ENCODE measurements at places on chromosomes 2 and 18. TPM values are rescaled to one million over a fixed set of nuclear protein-coding genes. Genes with fewer than 3 reads are reported as not detected.

DNA sequence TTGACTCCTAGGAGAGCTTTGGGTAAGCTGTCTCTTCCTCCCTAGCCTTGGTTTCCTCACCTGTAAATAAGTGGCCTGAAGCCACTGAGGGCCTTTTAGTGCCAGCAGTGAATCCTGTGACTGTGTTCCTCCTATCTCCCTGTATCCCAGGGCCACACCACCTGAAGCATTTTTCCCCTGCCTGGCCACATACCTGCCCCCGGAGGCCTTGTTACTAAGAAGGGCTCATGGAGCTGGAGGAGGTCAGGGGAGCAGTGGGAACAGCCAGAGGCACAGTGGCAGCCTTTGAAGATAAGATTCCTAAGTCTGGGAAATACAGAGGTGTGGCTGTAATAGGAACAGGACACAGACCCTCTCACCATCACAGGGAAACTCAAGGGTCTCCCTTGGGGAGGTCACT, 162.4 kb downstream of the SMAD7 start:
- no peak overlapping the region for H3K4me3 ChIP-seq
- no peak overlapping the region for H3K27ac ChIP-seq
- no peaks in the 10 kb centered on the region for H3K27me3 ChIP-seq
- peaks cover 14% of the 10 kb centered on the region for H3K4me1 ChIP-seq
- no peaks in the 10 kb centered on the region for H3K36me3 ChIP-seq
- DNase-seq, result no peak

AQP12B gene
- total RNA-seq, result not detected

TSGA10 gene
- total RNA-seq, result 7.7 TPM

DNA sequence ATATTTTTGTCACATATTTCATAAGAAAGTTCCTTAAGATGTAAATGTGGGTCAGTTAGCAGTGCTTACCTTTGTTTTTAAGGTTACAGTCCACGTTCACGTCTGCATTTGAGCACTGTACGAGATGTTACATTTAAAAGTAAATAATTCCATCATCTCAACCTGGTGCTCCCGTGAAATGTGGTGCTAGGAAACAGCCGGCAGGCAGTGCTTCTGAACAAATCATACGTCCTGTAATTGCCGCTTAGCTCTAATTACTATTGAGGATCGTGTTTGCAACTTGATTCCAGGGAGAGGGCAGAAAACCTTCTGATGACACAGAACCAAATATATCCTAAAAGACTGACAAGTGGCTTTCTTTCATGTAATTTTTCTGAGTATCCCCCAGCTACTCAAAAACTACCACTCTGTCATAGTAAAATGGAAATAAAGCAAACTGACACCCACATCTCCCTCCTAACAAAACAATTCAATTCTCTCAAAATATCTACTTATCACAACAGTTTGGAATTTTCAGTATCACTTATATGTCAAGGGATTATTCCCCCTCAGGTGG, 297.8 kb upstream of the SESTD1 start:
- DNase-seq, result no peak
- H3K27me3 ChIP-seq, result no peaks in the 10 kb centered on the region
- no peaks in the 10 kb centered on the region for H3K36me3 ChIP-seq
- no peak overlapping the region for H3K4me3 ChIP-seq

GRCh38 chr18:23200756-23201155, 65.5 kb downstream of the CABLES1 start:
- DNase-seq, result no peak
- H3K27me3 ChIP-seq, result no peaks in the 10 kb centered on the region
- no peak overlapping the region for H3K27ac ChIP-seq
- H3K4me3 ChIP-seq, result no peak overlapping the region

CYRIA gene
- total RNA-seq, result not detected

DNA sequence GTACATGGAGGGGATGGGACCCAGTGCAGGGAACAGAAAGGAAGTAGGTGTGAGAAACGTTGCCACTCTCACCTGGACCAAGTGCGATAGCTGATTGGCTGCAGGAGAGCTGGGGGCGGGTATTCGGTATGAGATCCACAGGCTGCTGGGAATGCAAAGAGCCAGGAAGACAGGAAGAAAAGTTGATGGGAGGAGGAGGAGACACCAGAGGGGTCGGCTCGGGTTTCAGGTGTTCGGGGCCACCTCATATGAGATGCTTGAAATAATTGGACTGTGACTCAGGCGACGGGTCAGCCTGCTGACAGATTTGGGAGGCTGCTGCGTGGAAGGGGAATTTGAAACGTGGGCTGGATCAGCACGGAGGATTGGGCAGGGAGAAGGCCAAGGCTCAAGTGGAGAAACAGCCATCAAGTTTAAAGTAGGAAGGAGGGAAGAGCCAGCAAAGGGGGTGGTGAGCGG, 65.1 kb downstream of the MRPS9 start:
- no peaks in the 10 kb centered on the region for H3K4me1 ChIP-seq
- no peaks in the 10 kb centered on the region for H3K27me3 ChIP-seq
- H3K36me3 ChIP-seq, result peaks cover 17% of the 10 kb centered on the region

DNA sequence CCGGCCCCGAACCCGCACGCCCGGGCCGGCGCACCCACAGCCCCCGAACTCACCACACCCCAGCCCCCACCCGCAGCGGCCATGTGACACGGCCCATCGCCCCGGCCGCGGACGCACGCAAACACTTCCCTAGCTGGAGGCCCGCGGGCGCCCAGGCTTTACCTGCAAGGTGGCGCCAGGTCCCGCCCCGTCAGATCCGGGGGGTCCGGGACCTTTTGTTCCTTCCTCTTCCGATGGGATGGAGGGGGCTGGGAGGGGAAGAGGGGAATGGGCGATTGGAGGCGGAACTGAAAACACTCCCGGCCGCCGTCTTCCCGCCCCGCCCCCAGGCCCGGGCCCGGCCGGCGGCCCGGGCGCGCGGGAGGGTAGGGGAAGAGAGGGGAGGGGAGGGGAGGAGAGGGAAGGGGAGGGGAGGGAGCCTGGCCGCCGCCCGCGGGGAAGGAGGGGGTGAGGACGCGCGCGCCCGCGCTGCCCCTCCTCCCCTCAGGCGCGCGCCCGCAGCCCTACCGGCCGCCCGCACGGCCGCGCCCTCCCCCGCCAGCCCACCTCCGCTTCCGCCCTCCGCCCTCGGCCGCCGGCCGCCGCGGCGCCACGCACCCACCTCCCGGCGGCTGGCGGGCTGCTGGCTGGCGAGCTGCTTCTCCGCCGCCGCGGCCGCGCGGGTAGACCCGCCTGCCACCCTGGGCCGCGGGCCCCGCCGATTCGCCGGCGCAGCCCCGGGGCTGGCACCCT, at the start of gene SMAD2:
TSS of gene SMAD2 (minus strand) at position 461 of the 732 bp plus-strand sequence. CDS start 33,903 bp downstream, outside the sequence.
- H3K27ac ChIP-seq, result peak within 1 kb of the TSS; percentile 90
- H3K27me3 ChIP-seq, result no peaks in the 10 kb centered on the region

GRCh38 chr2:58157754-58158153, 83.4 kb downstream of the FANCL start:
- H3K27ac ChIP-seq, result no peak overlapping the region
- H3K27me3 ChIP-seq, result no peaks in the 10 kb centered on the region
- no peak overlapping the region for H3K4me3 ChIP-seq
- H3K4me1 ChIP-seq, result no peaks in the 10 kb centered on the region
- no peak for DNase-seq
- peaks cover 34% of the 10 kb centered on the region for H3K36me3 ChIP-seq

DNA sequence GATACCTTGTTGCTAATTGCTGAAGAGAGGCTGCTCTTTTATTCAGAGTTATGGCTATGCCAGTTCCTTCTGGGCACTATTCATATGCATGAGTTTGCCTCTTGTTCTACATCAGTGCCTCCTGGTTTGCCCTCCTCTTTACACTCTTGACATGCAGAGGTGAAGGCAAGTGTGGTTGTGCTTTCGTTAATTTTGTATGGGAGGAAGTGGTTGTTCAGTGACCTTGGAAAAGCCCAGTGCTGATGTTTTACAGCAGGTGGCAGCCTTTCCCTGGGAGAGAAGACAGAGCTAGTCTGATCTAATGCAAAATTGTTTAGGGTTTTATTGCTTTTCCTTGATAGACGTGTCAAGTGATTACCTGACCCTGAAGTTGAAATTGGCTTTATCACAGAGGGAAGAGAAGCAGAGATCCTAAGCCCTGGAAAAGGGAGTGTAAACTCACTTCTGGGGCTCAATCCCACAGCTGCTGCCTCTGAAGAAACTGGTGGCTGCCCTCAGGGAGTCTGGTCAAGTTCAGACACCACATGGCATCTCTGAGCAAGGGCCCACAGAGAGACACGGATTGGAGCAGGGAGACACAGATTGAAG, 30.5 kb upstream of the VPS54 start:
- no peaks in the 10 kb centered on the region for H3K36me3 ChIP-seq
- peak; percentile 91 for DNase-seq
